ENCODE measurements at places on chromosomes 7 and 10. TPM values are rescaled to one million over a fixed set of nuclear protein-coding genes. Genes with fewer than 3 reads are reported as not detected.

GRCh38 chr7:105097619-105098018 is 83.6 kb downstream of the KMT2E start:
- no peak for DNase-seq
- no peaks in the 10 kb centered on the region for H3K36me3 ChIP-seq
- no peaks in the 10 kb centered on the region for H3K4me1 ChIP-seq

ERVW-1 gene
- total RNA-seq = 0.06 TPM

DNA sequence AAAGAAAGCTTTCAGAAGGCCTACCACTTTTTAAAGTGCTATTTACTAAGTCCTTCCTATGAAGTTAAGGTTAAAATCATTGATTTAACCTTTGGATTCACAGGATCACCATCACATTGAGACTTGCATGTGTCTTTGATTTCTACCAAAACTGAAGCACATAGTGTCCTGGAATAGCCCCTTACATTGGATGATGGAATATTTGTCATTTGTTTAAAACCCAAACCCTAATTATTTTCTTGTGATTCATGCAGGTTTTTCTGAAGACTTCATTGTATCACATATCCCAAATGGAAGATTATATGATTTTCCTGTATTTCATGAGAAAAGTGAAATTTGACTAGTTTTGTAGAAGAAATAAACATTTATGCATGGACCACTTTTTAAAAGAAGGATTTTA is 3.3 kb downstream of the SEMA3A start:
- peaks cover 10% of the 10 kb centered on the region for H3K4me1 ChIP-seq
- H3K36me3 ChIP-seq = no peaks in the 10 kb centered on the region
- no peak overlapping the region for H3K27ac ChIP-seq
- no peaks in the 10 kb centered on the region for H3K27me3 ChIP-seq

EDRF1 gene
- 15.4 TPM for total RNA-seq

SUN3 gene
- total RNA-seq = not detected

TAC1 gene
- 4.7 TPM for total RNA-seq

DNA sequence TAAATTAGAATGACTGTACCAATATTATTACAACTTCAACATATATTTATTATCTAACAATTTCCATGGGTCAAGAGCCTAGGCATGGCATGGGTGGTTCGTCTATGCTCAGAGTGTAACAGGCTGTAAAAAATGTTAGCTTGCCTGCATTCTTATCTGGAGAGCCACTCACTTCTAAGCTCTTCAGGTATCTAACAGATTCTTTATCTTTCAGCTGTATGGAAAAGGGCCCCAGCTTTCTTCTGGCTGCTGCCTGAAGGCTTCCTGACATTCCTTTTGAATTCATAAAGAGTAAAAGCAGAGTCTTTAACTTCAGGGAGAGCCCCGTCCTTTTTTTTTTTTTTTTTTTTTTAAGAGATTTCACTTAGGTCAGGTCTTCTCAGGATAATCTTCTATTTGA is 648.8 kb downstream of the NXPH1 start:
- no peak for DNase-seq
- no peak overlapping the region for H3K4me3 ChIP-seq
- H3K27me3 ChIP-seq = no peaks in the 10 kb centered on the region
- H3K27ac ChIP-seq = no peak overlapping the region
- no peaks in the 10 kb centered on the region for H3K36me3 ChIP-seq

DNA sequence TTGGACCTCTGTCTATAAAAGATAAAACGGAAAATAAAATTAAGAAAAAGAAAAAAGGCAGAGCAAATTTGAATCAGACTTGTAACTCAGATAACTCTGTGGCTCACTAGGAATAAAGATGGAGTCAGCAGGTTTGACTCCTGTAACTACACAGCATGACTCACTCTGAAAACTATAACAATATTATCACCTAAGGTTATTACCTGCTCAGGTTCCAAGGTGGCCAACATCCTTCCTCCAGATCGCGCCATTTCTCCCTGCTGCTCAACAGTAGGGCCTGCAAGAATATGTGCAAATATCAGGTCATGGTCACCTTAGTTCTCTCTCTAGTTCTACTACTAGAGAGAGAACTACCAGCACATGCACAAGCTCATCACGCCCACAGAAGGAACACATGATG is 30.0 kb downstream of the ALDH18A1 start:
- H3K4me1 ChIP-seq = no peaks in the 10 kb centered on the region
- H3K36me3 ChIP-seq = no peaks in the 10 kb centered on the region
- DNase-seq = no peak
- H3K27ac ChIP-seq = no peak overlapping the region
- no peak overlapping the region for H3K4me3 ChIP-seq

GRCh38 chr10:79331709-79332108 is 15.6 kb upstream of the PPIF start:
- H3K36me3 ChIP-seq = no peaks in the 10 kb centered on the region
- H3K27me3 ChIP-seq = no peaks in the 10 kb centered on the region
- peak; percentile 72 for DNase-seq
- H3K27ac ChIP-seq = no peak overlapping the region

GRCh38 chr10:42428534-42428933 is 209.8 kb downstream of the ZNF33B start:
- H3K4me1 ChIP-seq = no peaks in the 10 kb centered on the region
- no peak overlapping the region for H3K4me3 ChIP-seq
- H3K36me3 ChIP-seq = no peaks in the 10 kb centered on the region
- no peak for DNase-seq
- no peaks in the 10 kb centered on the region for H3K27me3 ChIP-seq
